ENCODE measurements at places on chromosomes 11 and 22.

GRCh38 chr22:28568099-28568498, 111.5 kb downstream of the TTC28 start:
- no peak for DNase-seq

DNA sequence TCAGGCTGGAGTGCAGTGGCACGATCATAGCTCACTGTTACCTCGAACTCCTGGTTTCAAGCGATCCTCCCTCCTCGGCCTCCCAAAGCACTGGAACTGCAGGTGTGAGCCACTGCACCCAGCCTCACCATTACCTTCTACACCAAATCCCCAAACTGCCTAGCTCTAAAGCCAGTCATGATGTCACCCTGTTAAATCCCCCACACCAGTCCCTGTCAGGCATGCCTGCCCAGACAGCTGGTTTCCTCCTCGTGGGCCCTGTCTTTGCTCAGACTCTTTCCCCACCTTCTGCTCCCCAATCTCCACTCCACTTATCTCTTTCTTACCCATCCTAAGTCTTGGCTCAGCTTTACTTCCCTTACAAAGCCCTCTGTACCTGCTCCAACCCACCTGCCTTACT, 12.5 kb upstream of the EXPH5 start:
- DNase-seq: no peak

- DNase-seq: peak; percentile 60
Measured at GRCh38 chr11:82901165-82901921, at the start of gene DDIAS. DDIAS (plus strand) TSS chr11:82901736; CDS start chr11:82914739, 13,003 bp downstream.

DNA sequence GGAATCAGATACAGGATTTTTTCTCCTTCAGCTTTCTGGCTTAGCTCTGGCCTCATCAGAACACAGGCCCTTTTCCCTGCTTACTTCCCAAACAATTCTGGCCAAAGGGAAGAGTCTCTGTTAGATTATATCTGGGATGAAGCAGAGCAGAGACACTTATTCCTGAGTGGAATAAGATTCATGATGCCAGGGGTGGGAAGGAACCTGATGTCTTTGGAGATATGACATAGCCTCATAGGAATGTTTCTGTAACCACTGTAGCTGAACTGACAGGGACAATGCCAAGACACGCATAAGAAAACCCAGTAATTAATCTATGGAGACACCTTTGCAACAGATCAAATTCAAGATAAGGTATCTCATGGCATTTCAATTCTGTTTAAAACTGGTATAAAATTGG, 177.1 kb upstream of the RAG2 start:
- no peak for DNase-seq
